Bone marrow (tissue), 2 donors: ENCODE measurements at places on chromosomes 1 and 21.
A peak's percentile ranks its signal among the peaks of the same experiment; 100 is the strongest.

DNA sequence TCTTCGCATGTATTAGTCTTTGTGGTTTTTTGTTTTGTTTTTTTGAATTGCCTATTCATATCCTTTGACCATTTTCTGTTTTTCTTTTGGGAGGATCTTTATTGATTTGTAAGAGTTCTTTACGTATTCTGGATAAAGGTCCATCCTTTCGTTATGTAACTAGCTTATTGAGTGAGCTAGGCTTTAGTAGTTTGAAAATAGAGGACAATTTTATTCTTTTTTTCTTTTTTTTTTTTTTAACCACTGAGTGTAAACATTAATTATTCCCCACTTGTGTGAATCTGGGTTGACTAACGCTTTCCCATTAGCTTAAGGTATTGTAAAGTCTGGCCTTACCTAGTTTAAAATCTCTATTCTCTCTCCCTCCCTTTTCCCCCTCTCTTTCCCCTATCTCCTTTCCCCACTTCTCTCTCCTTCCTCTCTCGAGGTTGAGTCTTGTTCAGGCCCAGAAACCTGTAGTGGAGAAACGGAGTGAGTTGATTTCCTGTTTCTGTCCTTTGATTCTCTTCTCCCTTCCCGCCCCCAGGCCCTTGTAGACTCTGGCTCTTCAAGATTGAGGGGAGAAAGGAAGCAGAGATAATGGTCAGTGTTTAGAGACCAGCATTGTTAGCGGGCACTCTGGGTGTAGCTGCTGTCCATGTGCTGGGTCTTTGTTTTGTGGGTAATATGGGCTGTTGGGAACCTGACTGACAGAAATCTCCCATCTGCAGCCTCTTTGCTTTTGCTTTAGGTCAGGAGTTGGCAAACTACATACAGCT lies 1.5 kb downstream of the MORC3 start:
- DNase-seq, result peak; percentile 23

DNA sequence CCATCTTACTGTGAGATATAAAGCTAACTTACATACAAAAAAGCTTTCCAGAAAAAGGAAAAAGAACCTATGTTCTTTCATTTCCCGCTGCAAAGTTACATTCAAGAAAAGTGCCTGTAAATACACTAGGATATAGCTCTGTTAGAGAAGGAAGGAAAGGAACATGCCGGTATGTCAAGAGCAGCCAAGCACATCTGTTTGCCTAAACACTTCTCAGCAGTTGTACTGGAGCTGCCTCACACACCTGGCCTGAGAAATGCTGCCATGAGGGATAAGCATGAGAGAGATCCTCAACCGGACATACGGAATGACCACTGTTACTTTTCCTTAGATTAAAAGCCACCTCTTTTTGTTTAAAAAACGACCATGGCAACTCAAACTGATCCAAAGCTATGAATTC lies 189.7 kb downstream of the RERE start:
- DNase-seq, result no peak

GRCh38 chr1:234331507-234331906 lies 41.7 kb upstream of the COA6 start:
- DNase-seq, result no peak

GRCh38 chr1:24329331-24329730 lies 10.2 kb downstream of the GRHL3 start:
- no peak for DNase-seq

DNA sequence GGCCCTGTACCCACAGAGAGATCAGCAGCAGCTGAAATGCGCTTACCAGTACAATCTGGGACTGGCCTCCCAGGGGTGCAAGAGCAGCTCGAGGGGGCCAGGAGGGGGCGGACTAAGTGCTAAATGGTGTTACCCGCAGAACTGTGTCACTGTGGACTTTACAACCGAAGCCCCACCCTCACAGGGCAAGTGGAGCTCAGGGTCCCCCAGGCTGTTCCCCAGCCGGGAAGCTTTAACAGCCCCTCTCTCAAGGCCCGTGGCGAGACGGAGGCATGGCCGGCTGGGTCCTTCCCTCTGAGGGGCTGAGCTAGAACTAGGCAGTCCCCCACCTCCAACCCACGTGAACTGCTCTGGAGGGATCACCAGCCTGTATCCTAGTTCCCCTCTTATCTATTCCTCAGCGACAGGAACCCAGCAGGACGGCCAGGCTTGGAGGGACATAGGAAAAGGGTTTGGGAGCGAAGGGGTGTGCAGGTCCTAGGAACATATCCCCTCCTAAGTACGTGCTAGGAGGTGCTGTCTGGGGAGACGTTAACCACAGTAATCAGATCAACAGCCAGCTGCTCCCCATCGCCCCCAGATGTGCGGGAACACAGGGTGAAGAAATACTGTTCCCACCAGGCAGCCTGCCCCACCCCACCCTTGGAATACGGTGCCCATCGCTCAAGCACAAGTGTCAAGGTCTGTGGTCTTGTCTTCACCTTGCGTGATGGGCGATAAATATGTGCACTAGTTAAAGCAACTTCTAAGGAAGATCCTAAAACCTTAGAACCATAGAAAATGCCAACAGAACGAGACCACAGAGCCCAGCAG lies 24.4 kb downstream of the ZBTB17 start:
- DNase-seq, result no peak

DNA sequence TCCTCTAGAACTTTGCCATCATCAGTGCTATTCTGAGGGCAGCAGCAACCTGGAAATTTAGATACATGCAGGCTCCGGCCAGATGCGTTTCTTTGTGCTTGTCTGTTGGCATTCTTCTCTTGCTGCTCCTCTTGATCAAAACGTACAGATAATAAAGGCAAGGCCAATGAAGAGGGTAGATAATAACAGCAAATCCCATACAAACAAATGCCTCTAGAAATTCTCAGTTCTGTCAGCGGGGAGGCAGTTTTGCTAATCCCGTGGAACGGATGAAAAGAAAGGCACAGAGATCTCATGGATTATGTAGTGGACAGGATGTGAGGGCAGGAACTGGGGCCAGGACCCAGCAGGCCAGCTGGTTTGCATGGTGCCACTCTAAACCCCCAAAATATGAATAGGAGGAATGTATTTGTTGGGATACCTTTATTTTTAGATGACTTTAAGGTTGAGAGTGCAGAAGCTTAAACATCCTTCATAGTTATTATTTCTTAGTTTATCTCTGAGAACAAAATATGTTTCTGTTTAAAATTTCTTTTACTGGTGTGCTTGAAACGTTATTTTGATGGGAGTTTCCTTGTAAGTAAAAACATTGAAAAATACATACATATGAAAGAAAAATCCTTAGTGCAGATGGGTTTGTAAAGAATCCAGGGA lies 1.5 kb downstream of the ITSN1 start:
- DNase-seq, result no peak

GRCh38 chr1:14759843-14760242 lies 161.4 kb downstream of the KAZN start:
- DNase-seq, result no peak

GRCh38 chr1:22283596-22283995 lies 140.7 kb upstream of the WNT4 start:
- DNase-seq, result no peak

GRCh38 chr21:42276076-42276475 lies 39.1 kb downstream of the TFF3 start:
- DNase-seq, result no peak

DNA sequence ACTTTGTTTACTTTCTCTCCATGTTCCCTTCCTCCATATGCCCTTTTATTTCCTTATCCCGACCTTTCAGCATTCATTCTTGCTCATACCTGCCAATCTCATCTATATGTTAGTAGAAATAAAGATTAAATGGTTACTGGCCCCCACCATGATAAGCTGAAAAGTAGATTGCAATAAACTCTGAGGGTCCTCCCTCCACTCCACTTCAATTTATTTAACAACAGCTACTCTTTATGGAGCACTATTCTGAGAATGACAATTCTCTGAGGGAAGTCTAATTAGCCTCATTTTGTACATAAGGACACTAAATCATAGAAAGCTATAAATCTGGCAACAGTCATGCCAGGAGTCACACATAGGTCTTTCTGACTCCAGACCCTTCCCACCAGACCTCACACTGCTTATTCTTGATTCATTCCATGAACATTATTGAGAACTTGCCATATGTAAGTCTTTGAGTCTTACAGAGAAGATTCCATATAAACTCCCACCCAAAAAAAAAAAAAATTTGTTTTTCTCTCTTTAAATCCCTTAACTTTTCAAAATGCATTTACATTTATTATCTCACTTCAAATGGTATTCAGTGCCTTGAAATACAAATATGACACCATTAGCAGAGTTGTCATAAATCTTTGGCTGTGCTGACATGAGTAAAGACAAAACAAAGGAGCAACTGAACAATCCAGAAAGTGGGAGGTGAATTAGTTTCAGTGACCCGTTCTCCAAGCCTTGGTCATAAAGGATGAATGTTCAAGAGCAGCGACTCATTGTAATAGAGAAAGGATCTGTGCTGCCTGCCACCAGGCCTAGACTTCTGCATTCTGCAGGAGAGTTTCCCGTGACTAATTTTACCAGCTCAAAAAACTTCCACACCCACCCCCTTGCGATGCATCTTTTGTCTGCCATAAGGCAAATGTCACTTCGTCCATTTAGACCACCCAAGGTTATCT lies 28.5 kb downstream of the PALMD start:
- DNase-seq, result no peak

DNA sequence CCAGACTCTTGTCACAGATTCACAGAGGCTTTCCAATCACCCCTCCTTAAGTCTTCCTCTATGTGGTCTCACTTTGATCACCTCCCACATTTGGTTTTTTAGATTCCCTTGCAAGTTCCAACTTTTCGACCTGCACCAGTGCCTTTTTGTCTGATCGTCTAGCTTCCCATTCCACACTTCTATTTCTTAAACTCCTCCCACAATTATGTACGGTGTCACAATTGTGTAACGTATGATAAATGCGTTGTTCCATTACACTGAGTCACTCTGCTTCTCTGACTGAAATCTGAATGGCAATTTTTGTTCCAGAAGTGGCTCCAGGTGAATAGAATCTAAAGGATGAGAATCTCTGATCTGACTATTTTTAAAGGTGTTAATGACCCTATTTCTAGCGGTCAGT lies 320.1 kb downstream of the LMX1A start:
- no peak for DNase-seq

DNA sequence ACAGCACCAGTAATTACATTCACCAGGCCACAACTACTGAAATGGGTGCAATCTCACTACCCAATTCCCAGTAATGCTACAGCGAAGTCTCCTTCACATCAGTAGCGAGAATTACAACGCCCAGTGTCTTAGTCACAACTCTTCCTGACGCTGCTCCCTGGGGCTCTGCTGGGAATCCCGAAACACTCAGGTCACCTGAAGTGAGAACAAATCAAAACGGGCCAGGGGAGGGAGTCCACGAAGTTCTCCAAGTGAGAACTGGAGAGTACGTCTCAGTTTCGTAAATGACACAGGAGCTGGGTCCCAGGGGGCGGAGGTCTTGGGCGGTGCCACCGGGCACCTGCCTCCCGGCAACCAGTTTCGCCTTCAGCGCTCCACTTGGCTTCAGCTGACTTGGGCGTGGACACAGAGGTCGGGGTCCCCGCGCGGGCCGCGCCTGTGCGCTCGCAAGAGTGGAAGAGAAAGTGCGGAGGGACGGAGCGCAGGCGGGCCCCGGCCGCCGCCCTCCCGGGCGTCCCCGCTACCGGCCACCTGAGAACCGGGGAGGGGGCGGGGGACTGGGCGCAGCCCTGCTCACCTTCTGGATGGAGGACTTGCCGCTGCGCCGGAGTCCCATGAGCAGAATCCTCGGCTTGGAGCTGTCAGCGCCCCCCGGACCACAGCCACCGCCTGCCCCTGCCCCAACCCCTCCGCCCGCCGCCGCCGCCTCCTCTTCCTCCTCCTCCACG lies 575 bp downstream of the RRAGC start:
- DNase-seq, result no peak

GRCh38 chr1:54989473-54989872 lies 9.0 kb downstream of the TMEM61 start:
- no peak for DNase-seq

DNA sequence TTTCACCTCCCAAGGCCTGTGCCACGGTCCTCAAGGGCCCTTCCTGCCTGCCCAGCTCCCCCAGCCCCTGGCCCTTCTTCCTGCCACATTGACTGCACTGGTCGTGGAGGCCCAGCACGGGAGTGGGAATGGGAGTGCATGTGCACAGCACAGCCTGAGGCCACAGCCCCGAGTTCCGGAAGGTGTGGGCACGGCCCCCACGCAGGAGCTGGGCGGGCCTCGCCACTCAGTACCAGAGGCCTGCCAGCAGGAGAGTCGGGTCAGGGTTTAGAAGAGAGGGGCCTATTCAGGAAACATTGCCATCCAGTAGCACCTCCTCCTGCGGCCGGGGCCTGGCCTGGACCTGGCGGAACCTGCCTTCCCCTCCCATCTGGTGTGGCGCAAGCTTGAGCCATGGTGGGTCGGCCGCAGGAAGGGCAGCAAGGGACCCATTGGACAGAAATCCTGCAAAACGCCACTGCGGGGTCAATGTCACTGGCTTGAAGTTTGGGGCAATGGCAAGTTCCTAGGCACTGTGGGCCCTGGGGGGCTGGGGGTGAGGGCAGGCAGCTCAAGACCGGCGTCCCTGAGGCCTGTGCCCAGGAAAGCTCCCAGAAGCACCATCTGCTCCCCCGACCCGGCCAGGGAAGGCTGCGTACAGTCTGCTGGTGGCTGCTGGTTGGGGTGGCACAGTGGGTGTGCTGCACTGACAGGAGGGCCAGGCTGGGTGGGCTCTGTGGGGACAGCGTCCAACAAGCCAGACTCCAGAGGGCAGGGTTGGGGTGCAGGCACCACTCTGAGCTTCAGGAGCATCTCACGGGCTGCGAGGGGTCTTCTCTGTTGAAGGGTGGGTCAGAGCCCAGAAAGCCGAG lies 1.8 kb upstream of the TMEM52 start:
- DNase-seq, result no peak

DNA sequence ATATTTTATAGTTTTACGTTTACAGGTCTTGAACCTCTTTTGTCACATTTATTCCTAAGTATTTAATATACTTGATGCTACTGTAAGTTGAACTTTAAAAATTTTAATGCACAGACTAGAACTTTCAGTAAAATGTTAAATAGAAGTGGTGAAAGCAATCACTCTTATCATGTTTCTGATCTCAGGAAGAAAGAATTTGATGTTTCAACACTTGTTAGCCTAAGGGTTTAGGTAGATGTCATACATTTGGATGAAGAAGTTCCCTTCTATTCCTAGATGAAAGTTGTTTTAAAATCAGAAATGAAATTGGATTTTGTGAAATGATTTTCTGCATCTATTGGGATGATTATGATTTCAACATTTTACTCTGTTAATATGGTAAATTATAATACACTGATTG lies 63.6 kb upstream of the TTLL7 start:
- no peak for DNase-seq

DNA sequence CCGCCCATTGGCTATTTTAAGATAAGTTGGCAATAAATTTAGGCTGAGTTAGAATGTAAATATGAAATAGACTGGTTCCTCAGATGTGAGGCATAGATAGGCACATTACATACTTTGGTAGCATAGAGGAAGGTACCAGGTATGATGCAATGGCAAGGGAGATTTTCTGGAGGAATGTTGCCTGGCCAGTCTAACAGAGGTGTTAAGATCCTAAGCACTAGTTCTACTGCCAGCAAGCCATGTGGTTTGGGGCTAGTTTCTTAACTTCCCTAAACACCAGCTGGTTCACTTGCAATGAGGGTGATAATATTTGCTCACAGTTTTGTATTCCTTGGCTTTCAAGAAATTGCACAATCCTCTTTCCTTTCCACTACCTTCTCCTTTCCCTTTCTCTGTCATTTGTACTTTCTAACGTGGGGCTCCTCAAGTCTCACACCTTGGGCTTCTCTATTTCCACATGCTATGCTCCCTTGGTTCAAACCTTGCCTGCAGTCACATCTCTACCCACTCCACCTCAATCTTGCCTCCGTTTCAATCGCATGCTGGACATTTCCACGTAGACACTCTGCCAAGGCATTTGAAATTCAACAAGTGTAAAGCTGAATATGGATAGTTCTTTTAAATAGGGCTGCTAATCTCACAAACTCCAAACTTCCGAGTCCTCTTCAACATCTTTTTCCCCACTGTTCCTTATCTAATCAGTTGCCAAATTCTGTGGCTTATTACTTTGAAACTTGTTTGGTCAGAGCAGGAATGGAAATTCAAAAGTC lies 4.7 kb upstream of the CD55 start:
- DNase-seq, result peak; percentile 27
